ENCODE measurements at places on chromosomes 2 and 18.

DNA sequence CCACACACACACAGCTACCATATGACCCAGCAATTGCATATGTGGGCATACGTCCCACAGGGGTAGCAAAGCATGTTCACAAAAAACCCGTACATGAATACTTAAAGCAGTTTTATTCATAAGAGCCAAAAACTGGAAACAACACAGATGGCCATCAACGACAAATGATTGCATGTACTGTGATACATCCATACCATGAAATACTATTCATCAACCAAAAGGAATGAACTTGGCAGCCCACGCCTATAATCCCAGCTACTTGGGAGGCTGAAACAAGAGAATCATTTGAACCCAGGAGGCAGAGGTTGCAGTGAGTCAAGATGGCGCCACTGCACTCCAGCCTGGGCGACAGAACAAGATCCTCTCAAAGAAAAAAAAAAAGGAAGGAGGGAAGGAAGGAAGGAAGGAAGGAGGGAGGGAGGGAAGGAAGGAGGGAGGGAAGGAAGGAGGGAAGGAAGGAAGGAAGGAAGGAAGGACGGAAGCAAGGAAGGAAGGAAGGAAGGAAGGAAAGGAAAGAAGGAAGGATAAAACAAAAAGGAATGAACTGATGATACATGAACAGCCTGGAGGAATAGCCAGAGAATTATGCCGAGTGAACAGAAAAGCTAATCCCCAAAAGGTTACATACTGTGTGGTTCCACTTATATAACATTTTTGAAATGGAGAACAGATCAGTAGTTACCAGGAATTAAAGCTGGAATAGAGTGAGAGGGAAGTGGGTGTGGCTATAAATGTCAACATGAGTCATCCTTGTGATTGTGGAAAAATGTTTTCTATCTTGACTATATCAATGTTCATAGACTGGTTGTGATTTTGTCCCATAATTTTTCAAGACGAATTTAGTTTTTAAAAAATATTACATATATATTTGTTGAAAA is 19.6 kb upstream of the YPEL5 start:
- DNase-seq: no peak

DNA sequence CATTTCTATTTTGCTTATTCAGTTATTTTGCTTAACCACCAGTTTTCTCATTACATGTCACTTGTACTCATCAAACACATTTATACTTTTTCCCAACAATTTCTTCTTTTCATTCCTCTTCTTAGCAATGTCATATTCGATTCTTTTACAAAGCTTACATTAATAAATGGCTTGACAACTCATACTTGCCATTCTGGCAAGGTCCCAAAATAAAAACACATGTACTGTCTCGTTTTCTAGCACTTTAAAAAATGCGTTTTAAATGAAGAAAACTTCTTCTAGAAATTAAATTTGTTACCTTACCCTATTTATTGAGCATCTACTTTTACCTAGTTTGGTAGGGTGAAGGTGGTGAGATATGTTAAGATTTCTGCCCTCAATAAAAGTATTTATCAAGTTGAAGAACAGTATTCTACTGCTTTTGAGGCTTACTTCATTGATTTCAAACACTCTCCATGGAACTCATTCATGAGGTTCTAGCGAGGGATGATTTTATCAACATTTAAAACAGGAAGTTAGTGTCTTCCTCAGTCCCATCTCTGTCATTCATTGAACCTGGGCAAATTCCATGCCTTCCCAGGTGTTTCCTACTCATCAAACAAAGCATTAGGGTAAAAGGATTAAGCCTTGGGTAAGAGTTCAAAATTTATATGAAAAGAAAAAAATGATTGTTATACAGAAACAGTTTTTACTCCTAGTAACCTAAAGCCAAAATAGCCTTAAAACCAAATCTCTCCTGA is 52.6 kb downstream of the CALCRL start:
- no peak for DNase-seq

DNA sequence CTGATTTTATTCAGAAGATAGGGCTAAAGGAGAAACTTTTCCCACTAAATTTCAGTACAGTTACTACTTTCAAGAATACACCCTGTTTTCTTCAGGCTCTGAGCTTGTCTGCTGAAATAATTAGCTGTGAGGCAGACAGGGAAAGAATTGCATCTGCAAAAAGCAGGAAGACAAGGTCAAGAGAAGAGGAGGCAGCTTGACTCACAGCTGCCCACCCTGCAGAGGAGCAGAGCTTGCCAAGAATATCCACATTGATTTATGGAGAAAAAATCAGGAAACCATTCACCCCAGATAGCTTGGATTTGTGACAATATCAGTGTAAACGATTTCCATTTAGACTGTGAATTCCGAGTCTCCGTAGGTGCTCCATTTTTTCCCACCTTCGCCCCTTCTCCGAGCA is 49.0 kb downstream of the ACTR2 start:
- no peak for DNase-seq

GRCh38 chr18:74498712-74499627 is 2.8 kb downstream of the CNDP2 start:
- peak; percentile 82 for DNase-seq

GRCh38 chr2:129376426-129377077 is 602.9 kb upstream of the RAB6C start:
- no peak for DNase-seq

DNA sequence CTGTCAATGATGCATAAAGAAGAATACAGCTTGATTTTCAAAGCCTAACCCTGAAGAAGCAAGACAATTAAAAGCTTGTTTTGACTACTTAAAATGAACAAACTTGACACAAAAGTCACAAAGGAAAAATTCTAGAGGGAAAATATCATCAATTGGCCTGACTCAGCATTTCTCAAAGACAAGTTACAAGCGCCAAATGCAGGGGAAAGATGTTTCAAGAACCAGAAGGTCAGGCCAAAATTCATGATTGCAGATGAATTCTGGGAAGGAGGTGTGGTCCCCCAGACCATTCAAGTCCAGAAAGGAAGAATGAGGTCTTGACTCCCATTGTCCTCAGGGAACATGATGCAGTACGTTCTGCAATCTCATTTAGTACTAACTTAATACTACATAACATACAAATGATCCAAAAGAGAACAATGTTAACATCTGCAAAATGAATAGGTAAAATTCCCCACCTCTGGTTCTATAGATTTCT is 64.5 kb downstream of the FAM210A start:
- DNase-seq: no peak

GRCh38 chr2:215356948-215357461 is 45.1 kb downstream of the ATIC start:
- no peak for DNase-seq

DNA sequence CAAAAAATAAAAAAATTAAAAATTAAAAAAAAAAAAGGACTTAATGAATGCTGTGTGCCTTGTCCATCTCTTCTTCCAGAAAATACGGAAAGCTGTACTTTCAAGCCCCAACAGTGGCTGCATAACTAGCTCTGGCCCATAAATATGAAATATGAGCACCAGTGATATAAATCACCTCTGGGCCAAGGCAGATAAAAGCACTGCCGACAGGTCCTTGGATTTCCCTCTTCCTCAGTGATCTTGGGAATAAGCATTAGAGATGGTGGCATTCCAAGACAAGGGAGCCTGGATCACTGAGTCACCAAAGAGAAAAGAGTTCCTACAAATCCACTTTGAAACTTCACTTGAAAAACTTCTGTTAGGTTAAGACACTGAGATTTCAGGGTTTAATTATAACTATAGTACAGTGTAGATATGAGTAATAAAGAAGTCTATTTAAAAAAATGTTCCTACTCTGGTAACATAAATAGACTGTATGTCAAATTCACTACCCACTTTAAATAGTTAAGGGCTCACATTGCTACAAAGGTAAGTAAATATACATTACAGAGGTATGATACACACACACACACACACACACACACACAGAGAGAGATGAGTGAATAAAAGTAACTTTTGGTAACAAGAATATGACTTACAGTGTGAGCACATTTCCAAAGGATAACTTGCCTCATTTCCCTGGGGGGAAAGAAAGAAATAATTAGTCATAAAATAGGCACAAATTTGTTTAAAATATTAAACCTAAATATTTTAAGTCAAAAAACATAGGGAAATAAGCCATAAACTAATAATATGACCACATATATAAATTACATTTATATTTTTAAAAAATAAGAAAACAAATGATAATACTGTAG is 35.6 kb downstream of the PPP3R1 start:
- no peak for DNase-seq

DNA sequence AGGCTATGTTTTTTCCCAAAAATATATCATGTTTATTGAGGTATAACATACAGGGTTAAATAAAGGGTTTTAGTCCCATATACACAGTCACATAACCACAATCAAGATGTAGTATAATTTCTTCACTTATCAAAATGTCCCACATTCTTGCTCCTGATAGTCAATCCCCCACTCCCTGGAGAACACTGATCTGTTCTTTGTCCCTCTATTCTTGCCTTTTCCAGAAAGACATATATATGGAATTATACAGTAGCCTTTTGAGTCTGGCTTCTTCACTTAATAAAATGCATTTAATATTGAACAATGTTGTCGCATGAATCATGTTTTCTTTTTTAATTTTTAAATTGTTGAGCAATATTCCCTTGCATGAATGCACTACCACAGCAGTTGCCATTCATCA is 1059.7 kb downstream of the TSN start:
- no peak for DNase-seq

- DNase-seq: no peak
Measured at GRCh38 chr2:169139993-169140767, 70.8 kb downstream of the DHRS9 start.

- no peak for DNase-seq
Measured at GRCh38 chr2:143950704-143951103, 569.2 kb downstream of the ZEB2 start.

DNA sequence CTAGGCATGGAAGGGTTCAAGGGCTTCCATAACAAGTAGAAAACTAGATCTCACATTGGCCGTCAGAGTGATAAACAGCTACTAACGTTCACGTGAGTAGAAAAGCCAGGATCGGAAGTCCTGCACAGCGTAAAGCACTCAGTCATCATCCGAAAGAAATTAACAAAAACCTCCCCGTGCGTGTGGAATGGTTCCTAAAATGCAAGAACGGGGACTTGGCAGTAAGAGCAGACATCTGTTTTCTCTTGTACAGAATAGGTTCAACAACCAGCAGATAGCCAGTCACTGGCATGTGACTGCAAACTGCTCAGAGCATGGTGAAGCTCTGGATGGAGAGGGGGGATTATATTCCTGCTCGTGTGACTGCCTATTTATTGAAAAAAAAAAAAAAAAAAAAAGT is 106.9 kb upstream of the ITGB6 start:
- DNase-seq: no peak

GRCh38 chr18:9019135-9019534 is 83.4 kb upstream of the NDUFV2 start:
- no peak for DNase-seq

- no peak for DNase-seq
Measured at GRCh38 chr2:208674919-208675318, 268.3 kb downstream of the PTH2R start.

GRCh38 chr2:187580462-187581124 is 26.4 kb upstream of the TFPI start:
- peak; percentile 3 for DNase-seq

GRCh38 chr2:189486237-189486770 is 45.0 kb downstream of the WDR75 start:
- no peak for DNase-seq

GRCh38 chr2:207290833-207291624 is 125.3 kb upstream of the KLF7 start:
- no peak for DNase-seq

- DNase-seq: no peak
Measured at GRCh38 chr2:46976556-46977279, 61.1 kb upstream of the MCFD2 start.

GRCh38 chr18:26920644-26921043 is 55.1 kb upstream of the AQP4 start:
- no peak for DNase-seq

DNA sequence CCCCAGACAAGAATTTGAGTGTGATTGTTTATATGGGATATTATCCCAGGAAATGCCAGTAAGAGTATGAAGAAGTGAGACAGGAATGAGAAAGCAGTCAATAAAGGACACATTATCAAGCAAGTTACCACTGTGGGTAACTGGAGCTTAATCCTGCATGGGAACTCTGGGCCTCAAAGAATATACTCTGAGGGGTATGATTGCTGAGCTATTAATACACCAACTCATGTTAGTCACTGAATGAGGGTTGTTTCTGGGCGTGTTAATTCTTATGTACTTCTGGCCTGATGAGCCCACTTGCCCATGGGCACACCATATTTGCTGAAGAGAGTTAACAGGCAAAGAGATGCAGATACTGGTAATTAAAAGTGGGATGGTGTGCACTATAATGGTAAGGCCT is 26.6 kb upstream of the PAIP2B start:
- no peak for DNase-seq

- DNase-seq: peak; percentile 80
Measured at GRCh38 chr2:233404222-233404621, 49.9 kb downstream of the DGKD start.

DNA sequence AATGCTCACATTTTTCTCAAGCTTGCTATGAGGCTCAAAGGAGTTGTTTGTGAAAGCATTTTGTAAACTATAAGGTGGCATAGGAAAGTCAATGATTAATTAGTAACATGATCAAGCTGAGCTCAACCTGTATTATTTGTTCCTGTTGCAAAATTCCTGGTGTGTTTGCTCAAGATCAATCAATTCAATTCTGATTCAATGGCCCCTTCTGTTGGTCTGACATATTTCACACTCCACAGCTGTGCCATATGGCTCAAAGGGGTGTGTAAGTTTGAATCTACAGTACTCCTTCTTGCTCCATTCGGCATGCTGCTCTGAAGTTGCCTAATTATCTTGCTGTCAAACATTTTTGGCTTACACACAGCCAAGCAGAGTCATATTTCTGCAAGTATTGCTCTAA is 341.6 kb upstream of the LRP1B start:
- DNase-seq: no peak

DNA sequence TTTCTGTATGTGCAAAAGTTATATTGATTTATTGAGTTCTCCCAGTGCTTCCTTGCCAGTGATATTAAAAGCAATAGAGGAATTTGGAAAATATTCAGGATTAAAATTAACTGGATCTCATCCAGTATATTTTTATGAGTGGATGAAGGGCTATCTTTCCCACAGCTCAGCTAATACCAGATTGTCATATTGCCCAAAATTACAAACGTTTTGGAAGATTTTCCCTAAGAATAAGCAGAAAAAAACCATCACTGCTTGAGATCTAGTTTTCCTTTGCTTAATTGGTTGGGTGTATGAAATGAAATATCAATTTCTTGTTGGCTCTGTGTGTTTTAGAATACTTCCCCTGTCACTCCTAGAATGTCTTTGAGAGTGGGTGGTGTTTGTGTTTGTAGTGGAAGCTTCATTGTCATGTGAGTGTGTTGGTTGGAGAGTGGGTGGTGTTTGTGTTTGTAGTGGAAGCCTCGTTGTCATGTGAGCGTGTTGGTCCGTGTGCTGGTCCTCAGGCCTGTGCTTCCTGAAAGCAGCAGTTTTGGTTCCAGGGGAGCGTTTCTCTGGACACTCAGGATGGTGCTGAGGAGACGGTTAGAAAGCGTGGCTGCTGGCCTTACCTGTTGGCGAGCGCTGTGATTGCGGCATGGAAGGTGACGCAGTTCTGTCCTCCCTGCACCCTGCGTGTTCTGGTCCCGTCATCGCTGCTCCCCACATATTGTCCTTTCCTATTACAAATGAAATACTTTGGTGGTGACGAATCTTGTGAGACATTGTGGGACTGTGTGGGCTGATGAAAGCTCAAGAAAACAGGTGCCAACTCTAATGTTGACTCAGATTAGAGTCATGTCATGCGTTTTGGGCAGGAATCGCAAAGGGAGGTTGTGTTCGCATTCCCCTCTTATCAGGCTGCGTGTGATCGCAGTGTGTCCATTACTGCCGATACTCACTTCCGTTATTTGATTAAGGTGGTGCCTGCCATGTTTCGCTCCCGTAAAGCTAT is 12.4 kb downstream of the ASB1 start:
- DNase-seq: no peak

GRCh38 chr2:68850524-68850923 is 20.7 kb downstream of the BMP10 start:
- DNase-seq: no peak

Measured in CD4-positive, alpha-beta T cell treated with Interleukin-21 for 1 hour (primary cell).